ENCODE measurements at places on chromosomes 5 and 9.
A peak's percentile ranks its signal among the peaks of the same experiment; 100 is the strongest.

GRCh38 chr5:179485845-179486575 is 64.3 kb upstream of the RUFY1 start:
- no peak for DNase-seq

DNA sequence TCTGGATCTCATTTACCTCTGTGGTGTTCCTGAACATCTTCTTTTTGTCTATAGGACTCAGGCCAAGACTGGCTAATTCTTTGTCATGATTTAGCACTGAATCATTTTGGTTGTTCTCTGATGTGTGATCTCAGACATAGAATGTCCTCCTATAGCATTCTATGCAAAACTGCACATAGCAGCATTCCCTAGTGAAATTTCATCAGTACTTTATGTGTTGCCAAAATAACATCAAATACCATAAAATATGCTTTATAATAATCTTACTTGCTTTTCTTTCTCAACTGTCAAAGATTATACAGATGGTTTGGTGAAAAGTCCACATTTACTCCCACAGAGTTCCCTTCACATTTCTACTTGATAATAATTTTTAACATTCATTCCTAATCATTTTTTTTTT is 115.7 kb upstream of the MPDZ start:
- DNase-seq, result no peak

- no peak for DNase-seq
These were observed 6.6 kb downstream of the TJP2 start for GRCh38 chr9:69180670-69181069.

DNA sequence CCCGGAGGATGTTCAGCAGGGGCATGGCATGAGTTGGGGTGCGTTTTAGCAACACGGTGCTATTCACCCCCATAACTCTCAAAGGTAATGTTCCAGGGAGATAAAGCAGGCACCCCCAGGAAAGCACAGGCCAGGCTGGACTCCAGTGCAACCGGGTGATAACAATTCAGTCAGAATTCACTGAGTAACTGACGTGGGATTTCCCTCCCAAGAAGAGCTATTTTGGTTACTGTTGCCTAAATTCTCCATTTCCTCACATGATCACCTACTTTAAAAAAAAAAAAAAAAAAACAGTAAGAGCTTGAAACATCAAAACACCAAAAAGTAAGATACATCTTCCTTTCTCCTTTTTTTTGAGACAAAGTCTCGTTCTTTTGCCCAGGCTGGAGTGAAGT is 137.6 kb upstream of the WWC1 start:
- DNase-seq, result no peak

GRCh38 chr9:107994648-107995047 is 505.1 kb upstream of the KLF4 start:
- no peak for DNase-seq

GRCh38 chr5:19928562-19929421 is 59.2 kb downstream of the CDH18 start:
- DNase-seq, result peak; percentile 43

DNA sequence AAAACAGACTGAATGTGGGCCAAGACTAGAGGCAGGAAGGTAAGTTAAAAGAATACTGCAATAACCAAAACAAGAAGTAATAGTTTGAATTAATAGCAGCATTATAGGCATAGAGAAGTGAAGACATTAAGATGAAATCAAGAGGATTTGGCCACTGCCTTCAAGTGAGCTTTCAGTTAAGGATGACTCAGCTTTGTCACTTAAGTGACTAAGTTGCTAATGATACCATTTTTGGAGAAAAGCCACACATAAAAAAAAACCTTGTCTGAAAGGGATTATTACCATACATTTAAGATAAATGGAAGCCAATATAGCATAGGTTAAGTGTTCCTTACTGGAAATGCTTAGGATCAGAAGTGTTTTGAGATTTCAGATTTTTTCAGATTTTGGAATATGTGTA is 57.0 kb downstream of the ECPAS start:
- peak; percentile 9 for DNase-seq

GRCh38 chr5:99398976-99399375 is 470.2 kb upstream of the CHD1 start:
- no peak for DNase-seq

- DNase-seq, result no peak
These were observed 93.4 kb downstream of the MPDZ start for GRCh38 chr9:13186091-13186490.

DNA sequence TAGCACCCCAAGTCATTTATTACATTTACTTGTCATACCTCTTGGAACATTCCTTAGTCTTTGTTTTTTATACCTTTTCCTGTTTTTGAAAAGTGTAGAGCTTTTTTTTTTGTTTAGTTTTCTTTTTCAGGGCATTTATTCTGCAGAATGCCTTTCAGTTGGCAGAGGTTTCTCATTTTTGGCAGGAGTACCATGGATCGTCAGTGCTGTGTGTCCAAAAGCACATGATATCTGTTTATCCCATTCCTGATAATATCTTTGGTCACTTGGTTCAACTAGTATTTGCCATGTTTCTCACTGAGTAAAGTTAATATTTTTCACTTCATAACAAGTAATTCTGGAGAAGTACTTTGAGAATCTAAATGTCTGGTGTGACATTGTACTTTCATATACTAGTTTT is 10.7 kb downstream of the OGN start:
- DNase-seq, result no peak

DNA sequence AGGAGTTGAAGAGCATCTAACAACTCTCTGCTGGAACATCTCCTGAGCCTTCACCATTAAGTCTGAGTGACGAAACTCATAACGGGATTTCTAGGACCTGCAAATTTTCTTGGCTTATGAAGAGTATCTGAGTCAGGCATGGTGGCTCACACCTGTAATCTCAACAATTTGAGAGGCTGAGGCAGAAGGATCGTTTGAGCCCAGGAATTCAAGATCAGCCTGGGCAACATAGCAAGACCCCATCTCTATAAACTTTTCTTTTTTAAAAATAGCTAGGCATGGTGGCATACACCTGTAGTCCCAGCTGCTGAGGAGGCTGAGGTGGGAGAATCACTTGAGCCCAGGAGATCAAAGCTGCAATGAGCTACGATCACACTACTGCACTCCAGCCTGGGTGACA is 48.8 kb downstream of the EPB41L4B start:
- DNase-seq, result no peak

DNA sequence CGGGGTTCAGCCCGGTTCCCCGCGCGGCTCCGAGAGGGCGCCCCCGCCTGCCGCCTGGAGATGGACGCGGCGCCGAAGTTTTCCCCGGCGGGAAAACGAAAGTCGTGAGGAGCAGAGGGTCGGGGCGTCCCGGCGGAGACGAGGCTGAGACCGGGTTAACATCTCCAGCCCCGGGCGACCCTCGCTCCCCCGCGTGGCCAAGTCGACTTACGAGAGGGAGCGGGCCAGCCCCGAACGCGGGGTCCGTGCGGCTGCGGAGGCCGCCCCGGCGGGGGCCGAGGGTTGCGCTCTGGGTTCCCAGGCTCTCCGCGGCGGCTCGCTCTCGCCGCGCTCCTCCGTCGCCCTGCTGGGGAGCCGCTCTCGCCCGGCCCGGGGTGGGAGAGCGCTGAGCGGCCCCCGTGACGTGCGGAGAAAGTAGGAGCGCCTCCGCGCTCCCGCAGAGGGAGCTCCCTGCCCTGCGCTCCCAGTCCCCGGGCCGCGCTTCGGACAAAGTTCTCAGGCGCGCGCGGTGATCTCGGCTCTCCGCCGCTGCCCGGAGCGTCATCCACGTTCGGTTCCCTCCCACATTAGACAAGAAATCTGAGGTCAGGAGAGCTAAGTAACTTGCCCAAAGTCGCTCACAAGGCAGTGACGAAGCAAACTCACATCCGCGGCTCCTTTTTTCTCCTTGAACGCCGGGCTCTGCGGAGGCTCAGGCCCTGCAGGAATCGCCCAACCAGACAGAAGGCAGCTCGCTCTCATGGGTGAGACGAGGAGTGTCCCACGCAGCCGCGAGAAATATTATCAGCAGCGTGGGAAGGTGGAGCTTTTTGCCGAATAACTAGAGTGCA is 1.2 kb upstream of the GCNT4 start:
- DNase-seq, result peak; percentile 85

DNA sequence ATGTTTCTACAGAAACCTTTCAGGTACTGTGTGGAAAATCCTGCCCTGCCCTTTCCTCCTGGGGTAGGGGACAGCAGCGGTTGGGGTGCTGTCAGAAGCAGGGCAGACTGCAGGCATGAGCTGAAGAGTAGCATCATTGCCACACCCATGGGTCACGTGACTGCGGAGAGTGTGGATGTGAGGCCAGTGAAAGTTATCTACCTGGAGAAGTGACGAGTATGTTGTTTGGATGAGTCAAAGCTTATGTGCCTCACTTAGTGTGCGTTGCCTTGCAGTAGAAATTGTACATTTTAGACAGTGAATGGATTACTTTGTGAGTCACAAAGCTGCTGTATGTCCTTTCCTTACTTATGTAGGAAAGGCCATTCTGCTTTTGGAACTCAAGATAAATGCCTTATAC is 21.7 kb upstream of the ACTBL2 start:
- DNase-seq, result no peak

- peak; percentile 65 for DNase-seq
These were observed 123.1 kb downstream of the PDE8B start for GRCh38 chr5:77333451-77334123.

GRCh38 chr9:136907011-136907914 is 20.9 kb downstream of the TRAF2 start:
- no peak for DNase-seq

DNA sequence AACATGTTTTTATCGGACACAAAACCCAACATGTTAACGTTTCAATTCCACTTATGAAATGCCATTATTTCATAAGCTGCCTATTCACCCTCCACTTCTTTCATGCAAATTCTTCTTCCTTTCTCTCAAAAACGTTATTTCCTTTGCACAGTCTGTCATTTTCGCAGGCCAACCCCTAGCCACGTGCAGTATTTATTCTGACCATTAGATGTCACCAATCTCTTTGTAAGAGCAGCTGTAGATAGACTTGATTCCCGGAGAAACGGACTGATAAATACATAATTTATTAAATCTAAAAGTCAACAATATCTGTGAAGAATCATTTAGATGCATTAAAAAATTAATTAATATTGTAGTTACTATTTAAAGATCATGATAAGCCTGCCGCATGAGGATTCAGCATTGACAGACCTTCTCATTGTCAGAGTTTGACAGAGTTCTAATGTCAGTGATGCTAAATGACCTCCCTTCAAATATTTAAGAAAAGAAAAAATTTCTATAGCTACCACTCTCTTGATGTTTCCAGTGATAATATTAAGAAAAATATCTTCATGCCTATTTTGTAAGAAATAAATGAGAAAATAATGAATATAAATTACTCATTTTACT is 933.6 kb downstream of the CDH12 start:
- DNase-seq, result no peak

GRCh38 chr9:133201424-133202144 is 7.5 kb downstream of the OBP2B start:
- DNase-seq, result no peak

GRCh38 chr9:137758067-137758466 is 119.5 kb upstream of the CACNA1B start:
- DNase-seq, result no peak

Data from trophoblast cell (in vitro differentiated cells and primary cell).